ENCODE measurements at places on chromosomes 11 and 22.

DNA sequence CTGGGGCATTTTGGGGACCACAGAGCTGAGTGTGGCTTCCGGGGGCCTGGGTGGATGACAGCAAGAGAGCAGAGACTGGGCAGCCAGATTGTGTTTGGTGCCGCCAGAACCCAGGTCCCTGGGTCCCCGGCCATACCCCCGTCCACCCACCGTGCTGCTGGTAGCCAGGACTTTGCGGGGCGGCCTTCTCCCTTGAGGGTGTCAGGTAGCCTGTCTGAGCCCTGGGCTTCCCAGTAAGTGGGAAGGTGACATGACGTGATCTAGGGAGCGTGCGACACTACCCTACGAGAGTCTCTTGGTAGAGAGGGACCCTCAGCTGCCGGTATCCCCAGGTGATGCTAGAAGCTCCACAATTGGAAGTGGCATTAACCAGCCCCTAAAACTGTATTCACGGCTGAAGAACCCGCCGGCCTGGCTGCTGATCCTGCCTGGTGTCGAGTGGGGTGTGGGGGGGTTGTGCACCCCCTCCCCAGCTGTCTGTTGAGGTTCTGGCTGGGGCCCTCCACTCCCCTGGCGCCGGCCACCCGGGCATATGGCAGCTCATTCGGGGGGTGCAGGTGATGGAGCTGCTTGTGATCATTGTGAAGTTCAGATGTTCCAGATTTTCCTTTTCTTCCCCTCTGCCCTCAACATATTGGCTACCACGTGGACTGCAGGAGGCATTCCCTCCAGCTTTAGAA is 66.9 kb downstream of the MPPED1 start:
- no peak for DNase-seq

DNA sequence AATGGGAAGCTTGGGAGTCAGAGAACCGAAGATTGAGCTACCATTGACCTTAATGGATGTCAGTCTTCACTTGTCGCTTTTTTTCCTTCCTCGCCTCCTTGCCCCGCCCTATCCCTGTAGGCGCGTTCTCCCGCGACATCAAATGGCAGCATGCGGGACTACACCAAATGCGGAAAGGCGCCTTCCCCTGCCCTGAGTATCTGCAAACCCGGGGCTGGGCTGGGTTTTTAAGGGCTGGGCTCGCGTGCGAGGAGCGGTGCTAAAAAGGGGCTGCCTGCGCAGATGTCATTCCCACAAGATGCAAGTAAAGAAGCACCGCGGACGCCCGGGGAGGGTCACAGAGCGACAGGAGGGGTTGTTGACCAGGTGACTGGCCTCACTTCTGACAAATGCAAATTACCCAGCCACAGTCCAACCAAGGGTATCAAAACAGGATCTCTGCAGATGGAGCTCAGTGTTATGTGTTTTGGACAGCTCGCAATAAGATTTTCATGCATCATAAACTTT is 4.7 kb upstream of the FAM111B start:
- peak; percentile 16 for DNase-seq

DNA sequence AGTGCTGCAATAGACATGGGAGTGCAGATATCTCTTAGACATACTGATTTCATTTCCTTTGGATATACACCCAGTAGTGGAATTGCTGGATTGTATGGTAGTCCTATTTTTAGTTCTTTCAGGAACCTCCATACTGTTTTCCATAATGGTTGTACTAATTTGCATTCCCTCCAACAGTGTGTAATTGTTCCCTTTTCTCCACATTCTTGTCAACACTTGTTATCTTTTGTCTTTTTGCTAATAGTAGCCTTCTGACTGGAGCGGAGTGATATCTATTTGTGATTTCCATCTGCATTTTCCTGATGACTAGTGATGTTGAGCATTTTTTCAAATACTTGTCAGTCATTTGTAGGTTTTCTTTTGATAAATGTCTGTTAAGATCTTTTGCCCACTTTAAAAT is 128.9 kb downstream of the CTNND1 start:
- no peak for DNase-seq

DNA sequence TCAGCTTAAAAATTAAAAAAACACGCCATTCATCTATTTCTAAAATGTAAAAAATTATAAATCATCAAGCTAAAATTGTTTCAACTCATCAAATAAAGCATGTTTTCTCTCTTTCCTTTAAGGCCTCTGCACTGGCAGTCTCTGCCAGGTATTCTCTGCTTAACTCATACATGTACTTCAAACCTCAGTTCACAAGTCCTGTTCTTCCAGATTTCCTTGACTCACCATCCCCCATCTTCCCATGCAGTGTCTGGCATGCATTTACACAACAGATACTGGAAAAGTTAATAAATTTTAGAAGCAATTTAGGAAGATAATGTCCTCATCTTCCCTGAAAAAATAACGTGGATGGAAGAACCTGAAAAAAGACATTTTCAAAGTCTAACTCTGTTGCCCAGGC is 32.5 kb downstream of the CSTF3 start:
- DNase-seq = no peak

DNA sequence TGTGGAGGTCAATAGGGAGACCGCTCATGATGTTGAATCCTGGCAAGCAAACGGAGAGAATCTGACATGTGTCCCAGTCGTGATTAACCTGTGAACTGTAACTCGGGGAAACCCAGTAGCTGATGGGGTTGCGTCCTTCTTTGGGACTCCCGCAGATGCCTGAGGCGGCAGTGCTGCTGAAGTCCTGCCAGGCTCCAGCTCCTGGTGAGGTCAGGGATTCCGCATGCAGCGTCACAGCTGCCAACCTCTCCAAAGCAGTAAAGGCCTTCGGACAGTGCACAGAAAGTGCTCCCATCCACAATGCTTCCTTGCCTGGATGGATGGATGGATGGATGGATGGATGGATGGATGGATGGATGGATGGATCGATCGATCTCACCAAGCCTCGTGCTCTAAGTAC is 13.5 kb downstream of the KCNQ1 start:
- DNase-seq = no peak

DNA sequence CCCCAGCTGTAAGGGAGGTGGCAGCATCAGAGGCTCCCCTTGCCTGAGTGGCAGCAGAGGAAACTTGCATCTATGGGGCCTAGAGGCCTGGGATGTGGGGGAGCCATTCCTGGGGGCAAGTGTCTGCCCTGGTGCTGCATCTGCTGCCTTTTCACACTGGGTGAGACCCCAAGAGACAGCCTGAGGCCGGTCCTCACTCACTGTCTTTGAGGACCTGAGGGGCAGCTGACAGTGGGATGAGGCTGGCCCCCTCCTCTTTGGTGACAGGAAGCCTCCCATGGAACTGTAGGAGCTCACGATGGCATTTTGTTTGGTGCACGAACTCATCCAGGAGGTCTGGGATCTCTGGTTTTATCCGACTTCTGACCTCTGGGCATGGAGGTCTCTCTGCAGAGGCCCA is 82.2 kb upstream of the PRODH start:
- no peak for DNase-seq

GRCh38 chr22:37166675-37167066 is 17.0 kb upstream of the IL2RB start:
- DNase-seq = peak; percentile 70

DNA sequence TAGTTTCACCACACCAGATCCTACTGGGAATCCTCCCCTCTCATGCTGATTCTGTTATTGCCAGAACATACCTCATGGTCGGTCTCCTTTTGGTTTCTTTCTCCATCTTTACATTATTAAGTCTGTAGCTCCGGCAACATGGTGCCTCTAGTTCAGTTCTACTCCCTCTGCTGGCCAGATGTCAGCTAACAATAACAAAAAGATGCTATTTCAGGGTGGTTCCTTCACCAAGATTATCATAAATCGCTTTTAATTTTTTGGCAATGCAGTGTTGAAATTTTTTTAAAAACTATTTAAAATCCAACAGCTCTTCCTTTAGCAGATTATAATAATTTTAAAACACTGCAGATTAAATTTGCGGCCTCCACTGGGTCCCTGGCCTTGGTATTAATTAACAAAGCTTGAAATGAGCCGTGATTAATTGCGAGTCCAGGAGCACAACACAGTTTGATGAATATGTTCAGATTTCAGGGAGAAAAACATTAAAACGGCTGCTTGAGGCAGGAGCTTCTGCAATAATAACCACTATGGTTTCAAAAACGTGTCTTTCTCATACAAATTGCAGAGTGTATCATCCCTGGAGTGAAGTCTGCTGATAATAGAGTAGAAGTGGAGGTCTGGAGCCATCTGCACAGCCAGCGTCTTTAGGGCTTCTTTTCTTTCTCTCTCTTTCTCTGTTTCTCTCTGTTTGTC is 492.9 kb upstream of the KIRREL3 start:
- no peak for DNase-seq

DNA sequence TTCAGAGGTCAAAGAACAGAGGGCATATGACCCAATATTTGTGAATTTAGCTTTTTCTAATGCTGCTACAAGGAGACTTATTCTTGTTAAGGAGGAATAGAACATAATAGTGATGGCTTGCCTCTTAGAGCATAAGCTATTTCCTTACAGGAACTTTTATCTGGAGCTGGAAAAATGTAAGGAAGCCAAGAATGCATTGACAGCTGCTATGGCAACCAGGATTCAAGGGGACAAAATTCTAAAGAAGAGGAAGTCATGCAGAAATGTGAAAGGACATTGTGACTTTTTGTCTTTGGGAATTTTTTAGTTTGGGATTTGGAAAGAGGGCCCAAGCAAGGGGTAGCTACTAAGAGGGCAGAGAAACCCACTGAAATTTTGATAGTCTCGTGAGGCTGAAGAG is 51.1 kb downstream of the EHF start:
- no peak for DNase-seq
